ENCODE measurements at places on chromosomes 7 and 10. TPM values are rescaled to one million over a fixed set of nuclear protein-coding genes. Genes with fewer than 3 reads are reported as not detected.

HMX3 gene
- not detected for total RNA-seq

GPR26 gene
- total RNA-seq = not detected

DNA sequence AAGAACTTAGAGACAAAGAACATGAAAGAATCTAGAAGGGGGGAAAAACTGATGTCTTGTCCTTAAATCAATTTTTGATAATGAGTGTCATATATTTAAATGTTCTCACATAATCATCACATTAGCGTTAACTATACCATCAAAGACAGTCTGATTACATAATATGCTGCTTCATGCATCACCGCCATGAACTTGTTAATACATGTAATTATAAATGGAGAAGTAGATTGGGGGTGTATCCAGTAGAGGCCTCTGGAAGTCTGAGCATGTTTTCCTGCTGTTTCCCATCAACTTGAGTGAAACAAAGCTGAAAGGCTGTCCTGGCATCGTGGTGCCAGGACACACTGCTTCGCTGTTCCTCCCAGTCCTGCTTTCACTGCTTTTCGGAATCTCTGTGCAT is 48.2 kb downstream of the PRLHR start:
- H3K4me3 ChIP-seq = no peak overlapping the region
- no peak for DNase-seq
- H3K36me3 ChIP-seq = no peaks in the 10 kb centered on the region
- H3K4me1 ChIP-seq = no peaks in the 10 kb centered on the region
- H3K27ac ChIP-seq = no peak overlapping the region

- peaks cover 39% of the 10 kb centered on the region for H3K27me3 ChIP-seq
- H3K4me1 ChIP-seq = peaks cover 71% of the 10 kb centered on the region
- peak overlapping the region; percentile 89 for H3K27ac ChIP-seq
- peak overlapping the region; percentile 62 for H3K4me3 ChIP-seq
- H3K36me3 ChIP-seq = peaks cover 6% of the 10 kb centered on the region
Measured at GRCh38 chr7:108000875-108001763, 1.8 kb downstream of the LAMB1 start.

HOXA1 gene
- not detected for total RNA-seq

DNA sequence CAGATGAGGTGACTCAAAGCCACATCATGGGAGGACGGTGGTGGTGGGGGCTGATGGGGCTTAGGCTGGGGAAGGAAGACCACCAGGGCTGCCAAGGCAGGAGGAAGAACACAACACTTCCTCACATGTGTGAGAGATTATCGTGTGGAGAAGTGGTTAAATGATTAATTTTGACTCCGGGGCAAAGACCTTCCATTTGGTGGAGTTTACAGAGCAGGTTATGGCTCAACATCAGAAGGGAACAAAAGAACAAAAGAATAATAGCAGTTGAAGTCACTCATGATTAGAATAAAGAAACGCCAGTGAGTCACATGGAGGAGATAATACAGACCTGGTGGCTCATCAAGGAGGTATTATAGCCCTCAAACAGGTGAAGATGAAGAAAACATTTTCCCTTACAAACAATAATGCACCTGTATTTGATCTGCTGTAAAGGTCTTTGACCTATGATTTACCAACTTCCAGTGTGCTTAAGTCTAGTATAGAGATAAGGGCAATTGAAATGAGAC is 170.1 kb downstream of the PKD1L1 start:
- H3K27ac ChIP-seq = no peak overlapping the region
- H3K27me3 ChIP-seq = no peaks in the 10 kb centered on the region
- peaks cover 13% of the 10 kb centered on the region for H3K4me1 ChIP-seq
- H3K4me3 ChIP-seq = no peak overlapping the region

DNA sequence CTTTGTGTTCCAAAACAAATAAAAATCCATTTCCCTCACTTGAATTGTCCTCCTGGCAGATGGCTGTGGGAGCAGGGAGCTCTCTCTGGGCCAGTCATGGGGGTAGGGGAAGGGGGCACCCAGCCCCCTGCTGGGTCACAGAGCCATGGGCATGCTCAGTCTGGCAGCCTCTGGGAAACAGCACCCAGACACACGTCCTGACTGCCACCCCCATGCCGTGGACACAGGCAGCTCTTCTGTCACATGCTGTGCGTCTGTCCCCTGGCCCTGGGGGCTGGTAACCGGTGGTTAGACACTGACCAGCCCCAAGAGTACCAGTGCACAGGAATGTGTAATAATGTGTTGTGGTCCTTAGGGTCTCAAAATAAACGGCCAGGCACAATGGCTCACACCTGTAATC is 47.0 kb downstream of the RASGEF1A start:
- no peak overlapping the region for H3K27ac ChIP-seq
- no peak for DNase-seq
- H3K4me3 ChIP-seq = no peak overlapping the region
- H3K27me3 ChIP-seq = peaks cover 58% of the 10 kb centered on the region
- no peaks in the 10 kb centered on the region for H3K36me3 ChIP-seq
- H3K4me1 ChIP-seq = no peaks in the 10 kb centered on the region
